CD4-positive, alpha-beta memory T cell (primary cell): ENCODE measurements at places on chromosomes 16 and 17. TPM values are rescaled to one million over a fixed set of nuclear protein-coding genes. Genes with fewer than 3 reads are reported as not detected.

Gene RGS11
- 0.44 TPM for total RNA-seq

Gene NECAB2
- not detected for total RNA-seq

Gene CMTM2
- total RNA-seq = 0.79 TPM

Gene CD300E
- total RNA-seq = not detected

Gene TAC4
- total RNA-seq = not detected

Gene RPL13
- 5,043 TPM for total RNA-seq

DNA sequence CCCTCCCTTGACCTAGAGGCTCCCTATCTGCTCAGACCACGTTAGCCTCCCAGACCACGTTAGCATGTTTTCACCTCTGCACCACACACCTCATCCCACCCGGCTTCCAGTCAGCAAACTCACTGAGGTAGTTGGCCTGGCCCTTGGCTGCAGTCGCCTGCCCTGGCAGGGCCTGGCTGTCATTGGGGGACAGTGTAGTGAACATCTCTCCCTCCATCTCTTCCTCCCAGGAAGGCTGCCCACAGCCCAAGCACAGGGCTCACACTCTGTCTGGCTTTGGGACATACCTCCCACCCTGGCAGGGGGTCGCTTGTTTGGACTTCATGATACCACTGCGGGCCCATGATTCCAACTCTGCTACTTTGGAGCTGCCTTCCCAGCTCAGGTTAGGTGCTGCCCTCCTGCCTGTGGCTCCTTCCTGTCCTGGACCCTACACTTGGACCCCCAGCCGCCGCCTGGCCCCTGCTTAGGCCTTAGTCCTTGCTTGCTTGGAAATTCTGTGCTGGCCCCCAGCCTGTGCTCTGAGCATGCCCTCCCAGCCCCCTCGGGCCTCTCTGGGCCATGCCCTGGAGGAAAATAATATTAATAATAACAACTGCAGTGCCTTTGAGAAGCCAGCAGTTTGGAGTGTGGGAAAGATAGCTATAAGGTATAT is 167.7 kb downstream of the COPRS start:
- H3K27me3 ChIP-seq = no peaks in the 10 kb centered on the region
- no peaks in the 10 kb centered on the region for H3K4me1 ChIP-seq
- H3K27ac ChIP-seq = no peak overlapping the region
- no peak for DNase-seq
- no peak overlapping the region for H3K4me3 ChIP-seq
- no peaks in the 10 kb centered on the region for H3K36me3 ChIP-seq

- H3K27ac ChIP-seq = no peak overlapping the region
- H3K4me1 ChIP-seq = no peaks in the 10 kb centered on the region
- DNase-seq = no peak
- H3K4me3 ChIP-seq = no peak overlapping the region
- H3K36me3 ChIP-seq = no peaks in the 10 kb centered on the region
- no peaks in the 10 kb centered on the region for H3K27me3 ChIP-seq
These were observed 299.8 kb downstream of the CNTNAP4 start for GRCh38 chr16:76577003-76577402.

GRCh38 chr17:61583242-61583641 is 7.8 kb downstream of the NACA2 start:
- no peaks in the 10 kb centered on the region for H3K4me1 ChIP-seq
- H3K36me3 ChIP-seq = no peaks in the 10 kb centered on the region
- no peak overlapping the region for H3K4me3 ChIP-seq
- no peaks in the 10 kb centered on the region for H3K27me3 ChIP-seq
- H3K27ac ChIP-seq = no peak overlapping the region

GRCh38 chr16:53159781-53160436 is 105.1 kb downstream of the CHD9 start:
- H3K27me3 ChIP-seq = no peaks in the 10 kb centered on the region
- peaks cover 8% of the 10 kb centered on the region for H3K36me3 ChIP-seq
- DNase-seq = peak; percentile 42

DNA sequence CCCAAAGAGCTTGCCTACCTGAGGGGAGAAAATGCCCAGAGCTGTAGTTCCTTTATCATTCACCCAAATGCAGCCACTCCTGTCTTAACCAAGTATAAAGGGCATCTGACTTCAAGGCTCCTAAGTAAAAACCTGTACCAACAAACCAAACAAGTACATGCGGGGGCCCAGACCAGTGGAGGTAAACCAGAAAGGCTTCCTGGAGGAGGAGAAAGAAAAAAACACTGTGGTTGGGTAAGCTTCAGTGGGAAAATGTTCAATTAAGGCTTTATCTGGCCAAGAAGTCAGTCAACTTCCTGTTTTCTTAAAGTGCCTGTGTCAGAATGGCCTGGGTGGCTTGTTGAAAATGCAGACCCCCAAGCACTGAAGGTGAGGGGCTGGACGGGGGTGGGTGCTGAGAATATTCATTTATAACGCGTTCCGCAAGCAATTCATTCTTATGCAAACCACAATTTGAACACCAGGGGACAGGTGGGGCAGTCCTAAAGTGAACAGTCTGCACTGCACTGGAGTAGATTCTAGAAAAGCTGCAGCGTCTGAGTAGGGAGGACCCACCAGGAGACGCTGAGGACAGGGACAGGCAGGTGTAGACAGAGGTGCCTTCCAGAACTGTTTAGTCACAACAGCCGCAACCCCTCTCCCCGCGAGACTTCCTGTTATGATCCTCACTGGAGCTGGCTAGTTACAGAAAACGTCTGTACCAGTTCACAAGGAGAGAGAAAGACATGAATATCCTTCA is 467.1 kb downstream of the SOX9 start:
- H3K4me1 ChIP-seq = peaks cover 29% of the 10 kb centered on the region
- H3K27ac ChIP-seq = no peak overlapping the region
- DNase-seq = peak; percentile 15
- H3K4me3 ChIP-seq = no peak overlapping the region
- H3K36me3 ChIP-seq = no peaks in the 10 kb centered on the region

DNA sequence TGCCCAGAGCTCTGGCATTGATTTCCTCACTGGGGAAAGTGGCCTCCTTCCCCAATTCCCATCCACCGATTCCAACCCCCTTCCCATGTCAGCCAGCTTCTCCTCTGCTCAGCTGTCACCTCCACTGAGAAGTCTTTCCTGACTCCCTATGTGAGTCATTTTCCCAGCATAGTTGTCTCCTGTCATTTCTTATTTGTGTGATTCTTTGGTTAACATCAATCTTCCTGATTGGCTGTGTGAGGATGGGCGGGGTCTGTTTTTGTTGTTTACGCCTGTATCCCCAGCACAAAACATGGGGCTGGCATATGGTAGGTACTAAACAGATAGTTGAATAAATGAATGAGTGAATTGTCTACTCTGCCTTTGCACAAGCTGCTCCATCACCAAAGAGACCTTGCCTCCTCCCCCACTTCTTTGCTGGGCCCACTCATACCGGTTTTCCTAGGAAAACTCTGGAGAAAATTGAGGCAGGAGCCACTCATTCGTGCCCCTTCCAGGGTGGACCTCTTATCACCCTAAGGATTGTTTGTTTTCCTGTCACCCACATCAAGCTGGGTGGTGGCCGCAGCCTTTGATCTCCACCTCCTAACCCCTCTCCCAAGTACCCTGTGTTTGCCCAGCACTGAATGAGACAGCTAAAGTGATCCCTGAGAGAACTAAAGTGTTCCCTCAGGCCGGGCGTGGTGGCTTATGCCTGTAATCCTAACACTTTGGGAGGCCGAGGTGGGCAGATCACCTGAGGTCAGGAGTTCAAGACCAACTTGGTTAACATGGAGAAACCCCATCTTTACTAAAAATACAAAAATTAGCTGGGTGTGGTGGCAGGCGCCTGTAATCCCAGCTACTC is 1.2 kb upstream of the GRB7 start:
- H3K27me3 ChIP-seq = no peaks in the 10 kb centered on the region
- peaks cover 8% of the 10 kb centered on the region for H3K4me1 ChIP-seq
- no peak overlapping the region for H3K27ac ChIP-seq

- peaks cover 37% of the 10 kb centered on the region for H3K4me1 ChIP-seq
- no peak for DNase-seq
- peaks cover 80% of the 10 kb centered on the region for H3K36me3 ChIP-seq
- no peak overlapping the region for H3K4me3 ChIP-seq
These were observed 27.8 kb downstream of the USP36 start for GRCh38 chr17:78812855-78813254.

- DNase-seq = no peak
- H3K27ac ChIP-seq = no peak overlapping the region
- no peaks in the 10 kb centered on the region for H3K4me1 ChIP-seq
- H3K36me3 ChIP-seq = no peaks in the 10 kb centered on the region
- no peaks in the 10 kb centered on the region for H3K27me3 ChIP-seq
- no peak overlapping the region for H3K4me3 ChIP-seq
These were observed 195.2 kb upstream of the CNTNAP4 start for GRCh38 chr16:76081967-76082366.

DNA sequence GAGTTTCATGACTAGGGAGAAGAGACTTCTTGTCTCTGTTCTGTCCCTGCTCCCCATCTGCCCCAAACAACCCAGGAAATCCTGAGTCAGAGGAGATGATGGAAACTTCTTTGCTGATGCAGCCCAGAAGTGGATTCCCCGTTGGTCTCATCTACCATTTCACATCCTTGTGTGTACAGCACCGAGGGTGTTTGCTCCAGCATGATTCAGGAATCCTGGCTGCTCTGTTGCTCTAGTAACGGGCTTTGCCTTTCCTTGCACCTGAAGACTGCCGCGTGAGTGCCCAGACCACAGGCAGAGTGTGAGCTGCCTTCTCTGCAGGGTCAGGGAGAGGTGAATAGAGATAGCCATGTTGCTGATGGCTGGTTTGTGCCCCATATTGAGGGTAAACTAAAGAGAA is 408.4 kb downstream of the CPPED1 start:
- H3K27me3 ChIP-seq = no peaks in the 10 kb centered on the region
- no peaks in the 10 kb centered on the region for H3K4me1 ChIP-seq
- no peaks in the 10 kb centered on the region for H3K36me3 ChIP-seq
- no peak overlapping the region for H3K4me3 ChIP-seq
